Astrocyte of the cerebellum (primary cell): ENCODE measurements at places on chromosomes 6 and 20.

GRCh38 chr6:38284802-38285394, 354.8 kb downstream of the BTBD9 start:
- DNase-seq, result no peak

DNA sequence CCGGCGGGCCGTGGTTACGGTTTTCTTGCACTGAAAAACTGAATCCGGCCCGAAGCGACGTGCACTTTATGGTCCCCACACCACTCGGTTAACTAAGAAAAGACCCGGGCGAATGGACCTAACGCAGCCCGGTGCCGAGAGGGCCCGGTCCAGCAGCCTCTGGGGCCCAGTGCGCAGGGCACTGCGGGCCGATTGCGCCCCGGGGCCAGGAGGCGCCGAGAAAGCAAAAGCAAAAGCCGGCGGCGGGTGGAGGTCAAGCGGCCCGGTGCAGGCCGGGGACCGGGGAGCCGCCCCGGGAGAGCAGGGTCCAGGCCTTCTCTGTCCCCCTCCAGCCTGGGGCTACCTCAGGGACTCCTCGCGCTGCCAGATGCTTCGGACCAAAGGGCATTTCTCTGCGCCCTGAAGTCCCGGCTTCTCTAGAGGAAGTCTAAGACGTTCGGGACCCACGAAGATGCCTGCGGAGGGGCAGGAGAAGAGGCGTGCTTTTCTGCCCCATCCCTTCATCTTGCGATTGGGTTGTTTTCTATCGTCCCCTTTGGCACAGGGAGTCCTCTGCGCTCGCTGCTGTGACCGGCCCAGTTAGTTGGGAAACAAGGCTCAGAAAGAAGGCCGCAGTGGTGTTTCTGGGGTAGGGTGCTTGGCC, 4.4 kb downstream of the FOXF2 start:
- no peak for DNase-seq

- DNase-seq, result no peak
These were observed 45.5 kb downstream of the LRFN2 start for GRCh38 chr6:40541556-40542174.

DNA sequence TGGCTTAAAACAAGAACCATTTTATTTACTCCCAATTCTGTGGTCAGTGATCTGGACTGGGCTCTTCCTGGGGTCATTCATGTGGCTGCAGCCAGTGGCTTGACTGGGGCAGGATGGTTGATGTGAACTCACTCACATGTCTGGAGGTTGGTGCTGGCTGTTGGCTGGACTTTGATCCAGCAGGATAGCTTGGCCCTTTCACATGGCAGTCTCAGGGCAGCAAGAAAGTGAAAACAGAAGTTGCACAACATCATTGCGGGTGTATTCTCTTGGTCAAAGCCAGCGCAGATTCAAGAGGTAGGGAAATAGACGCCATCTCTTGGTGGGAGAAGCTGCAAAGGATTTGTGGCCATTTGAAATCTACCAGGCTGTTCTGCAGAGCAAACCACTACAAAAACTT, 77.2 kb downstream of the MDGA1 start:
- no peak for DNase-seq

GRCh38 chr20:50716518-50716917, 14.9 kb upstream of the PARD6B start:
- no peak for DNase-seq

DNA sequence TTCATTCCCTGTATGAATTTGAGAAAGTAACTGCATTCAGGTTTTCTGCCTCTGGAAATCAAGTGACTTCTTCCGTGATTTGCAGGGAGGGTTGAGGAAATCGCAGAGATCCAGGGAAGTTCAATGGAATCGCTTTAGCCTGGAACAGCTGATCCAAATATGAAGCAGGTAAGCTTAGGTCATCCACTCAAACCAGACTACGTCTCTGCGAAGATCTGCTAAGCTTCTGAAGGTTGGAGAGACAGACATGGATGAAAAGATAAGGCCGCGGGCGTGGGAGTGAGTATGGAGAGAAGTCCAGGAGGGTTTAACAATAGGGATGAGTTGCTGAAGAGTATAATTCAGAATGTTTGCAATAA, 34.2 kb upstream of the BTN3A2 start:
- no peak for DNase-seq

DNA sequence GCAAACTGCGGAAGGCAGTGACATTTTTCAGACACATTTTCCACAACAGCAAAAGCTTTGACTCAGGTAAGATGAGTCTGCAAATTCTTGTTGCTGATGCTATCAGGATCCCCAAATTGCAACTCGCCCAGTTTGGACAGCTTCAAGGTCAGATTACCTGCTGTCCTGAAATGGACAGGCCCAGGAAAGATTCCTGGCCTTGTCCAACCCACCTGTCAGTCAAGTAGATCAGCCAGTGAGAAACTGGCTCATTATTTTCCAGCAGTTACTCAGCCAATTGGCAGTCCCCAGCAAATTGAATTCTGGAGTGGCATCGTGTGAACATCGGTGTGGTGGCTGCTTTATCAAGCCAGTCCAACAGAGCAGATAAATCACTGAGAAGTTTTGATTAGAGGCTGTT, 84.5 kb upstream of the SNAP25 start:
- DNase-seq, result no peak

- DNase-seq, result no peak
These were observed 168.0 kb downstream of the CDK19 start for GRCh38 chr6:110646951-110647910.

DNA sequence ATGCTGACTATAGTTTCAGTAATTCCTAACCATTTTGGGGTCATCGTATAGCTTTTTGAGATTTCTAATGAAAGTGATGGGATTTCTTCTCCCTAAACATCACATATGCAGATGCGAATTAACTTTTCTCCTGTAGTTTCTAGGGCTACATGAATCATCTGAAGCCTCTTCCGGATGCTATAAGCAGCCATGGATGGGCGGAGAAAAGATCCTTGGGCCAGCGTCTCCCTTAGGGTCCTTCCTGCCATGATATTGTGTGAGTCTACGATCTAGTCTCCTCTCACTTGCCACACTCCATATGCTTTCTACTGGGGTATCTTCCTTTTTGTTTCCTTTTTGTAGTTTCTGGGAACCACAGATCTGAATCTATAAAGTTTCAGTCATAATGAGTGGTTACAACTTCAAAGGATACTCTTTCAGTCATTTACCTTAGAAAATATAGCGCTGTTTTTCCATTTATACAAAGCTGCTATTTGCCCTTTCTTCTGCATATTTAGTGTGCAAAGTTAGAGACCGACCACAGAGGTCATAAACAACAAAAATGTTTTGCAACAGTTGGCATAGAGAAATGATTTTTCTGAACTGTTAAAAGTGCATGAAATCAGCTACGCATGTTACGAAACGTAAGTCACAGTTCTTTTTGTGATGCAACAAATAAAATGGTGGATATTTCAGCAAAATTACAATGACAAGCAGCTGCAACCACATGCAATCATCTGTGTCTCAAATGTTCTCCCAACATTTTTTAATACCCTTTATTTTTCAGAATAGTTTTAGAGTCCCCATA, 396.2 kb upstream of the SLC35B3 start:
- DNase-seq, result no peak

- DNase-seq, result no peak
These were observed 384.8 kb downstream of the ADGRB3 start for GRCh38 chr6:69019832-69020231.

- DNase-seq, result no peak
These were observed 74.7 kb downstream of the FAM217A start for GRCh38 chr6:4004249-4004648.

- DNase-seq, result no peak
These were observed 20.8 kb downstream of the LAMA2 start for GRCh38 chr6:128903715-128904114.

GRCh38 chr6:134503585-134504281, 185.8 kb upstream of the SGK1 start:
- DNase-seq, result no peak

DNA sequence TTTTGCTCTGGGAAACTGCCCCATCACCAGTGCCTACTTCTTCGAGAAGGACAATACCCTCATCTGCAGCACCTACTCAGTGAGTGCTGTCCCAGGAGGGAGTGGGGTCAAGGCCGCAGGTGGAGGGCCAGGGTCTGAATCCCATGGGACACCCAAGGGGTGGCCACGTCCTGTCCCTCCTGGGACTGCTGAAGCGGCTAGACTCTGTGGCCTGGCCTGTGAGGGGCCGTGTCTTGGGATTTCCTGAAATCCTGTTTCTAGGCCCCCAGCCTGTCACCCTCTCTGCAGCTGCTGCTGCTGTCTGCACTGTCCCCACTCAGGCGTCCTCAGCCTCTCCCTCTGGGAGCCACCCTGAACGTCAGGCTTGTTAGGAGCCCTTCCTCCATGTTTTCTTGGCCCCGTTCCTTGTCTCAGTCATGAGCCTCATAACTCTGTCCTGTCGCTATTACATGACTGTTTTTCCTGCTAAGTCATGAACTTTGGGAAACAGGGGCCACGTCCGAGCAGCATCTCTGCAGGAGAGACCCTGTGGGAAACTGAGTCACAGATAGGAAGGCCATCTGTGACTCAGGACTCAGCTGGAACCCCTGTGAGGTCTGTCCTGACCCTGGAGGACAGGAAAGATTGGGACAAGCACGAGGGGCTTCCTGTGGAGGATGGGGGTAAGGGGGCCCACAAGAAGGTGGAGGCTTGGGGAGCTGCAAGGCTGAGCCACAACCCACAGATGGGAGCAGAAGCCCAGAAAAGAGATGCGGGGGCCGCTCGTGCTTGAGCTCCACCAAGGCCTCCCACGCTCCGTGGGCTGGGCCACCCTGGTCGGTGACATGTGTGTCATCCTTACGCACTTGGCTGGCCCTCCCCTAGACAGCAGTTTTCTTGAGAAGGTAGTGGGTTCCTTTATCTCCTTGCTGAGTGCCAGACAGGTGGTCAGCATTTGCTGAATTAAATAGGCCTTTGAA, 49.9 kb downstream of the EFCAB8 start:
- no peak for DNase-seq

DNA sequence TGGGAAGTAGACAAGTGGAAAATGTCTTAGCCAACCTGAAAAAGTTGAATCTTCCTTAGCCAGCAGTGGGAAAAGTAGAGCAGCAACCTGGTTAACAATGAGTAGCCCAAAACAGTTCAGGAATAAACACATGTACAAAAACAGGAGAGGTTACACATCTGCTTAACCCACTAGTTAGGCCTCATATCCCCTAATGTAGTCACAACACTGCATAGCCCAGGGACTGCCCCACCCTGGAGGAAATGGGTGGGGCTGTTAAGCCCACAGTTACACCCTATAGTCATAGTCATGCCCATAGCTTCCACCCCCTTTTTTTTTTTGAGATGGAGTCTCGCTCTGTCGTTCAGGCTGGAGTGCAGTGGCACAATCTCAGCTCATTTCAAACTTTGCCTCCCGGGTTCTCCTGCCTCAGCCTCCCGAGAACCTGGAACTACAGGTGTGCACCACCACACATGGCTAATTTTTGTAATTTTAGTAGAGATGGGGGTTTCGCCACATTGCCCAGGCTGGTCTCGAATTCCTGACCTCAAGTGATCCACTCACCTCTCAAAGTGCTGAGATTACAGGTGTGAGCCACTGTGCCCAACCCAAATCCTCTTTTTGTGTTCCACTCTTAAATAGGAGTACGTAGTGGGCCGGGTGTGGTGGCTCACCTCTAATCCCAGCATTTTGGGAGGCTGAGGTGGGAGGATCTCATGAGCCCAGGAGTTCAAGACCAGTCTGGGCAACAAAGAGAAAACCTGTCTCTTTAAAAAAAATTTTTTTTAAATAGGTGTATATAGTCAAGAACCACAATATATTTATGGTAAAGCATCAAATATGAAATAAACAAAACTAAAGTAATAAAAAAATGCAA, 24.5 kb downstream of the ILRUN start:
- DNase-seq, result no peak

GRCh38 chr6:43733471-43734293, 36.3 kb upstream of the VEGFA start:
- DNase-seq, result no peak

DNA sequence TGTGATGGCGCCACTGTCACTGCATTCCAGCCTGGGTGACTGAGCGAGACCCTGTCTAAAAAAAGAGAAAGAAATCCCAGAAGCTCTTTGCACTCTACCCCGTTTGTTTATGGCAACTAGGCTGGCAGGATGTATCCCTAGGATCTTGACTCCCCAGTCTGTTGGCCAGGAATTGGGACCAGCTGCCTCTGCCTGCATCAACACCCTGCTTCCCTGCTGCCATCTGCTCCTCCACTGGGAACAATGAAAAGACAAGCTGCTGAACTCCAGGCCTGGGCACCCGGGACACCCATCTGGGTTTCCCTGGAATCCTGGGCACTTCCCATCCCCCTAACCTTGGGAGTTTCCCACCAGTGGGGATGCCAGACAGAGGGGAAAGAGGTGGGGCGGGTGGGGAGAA, 64.9 kb downstream of the CPNE5 start:
- no peak for DNase-seq

DNA sequence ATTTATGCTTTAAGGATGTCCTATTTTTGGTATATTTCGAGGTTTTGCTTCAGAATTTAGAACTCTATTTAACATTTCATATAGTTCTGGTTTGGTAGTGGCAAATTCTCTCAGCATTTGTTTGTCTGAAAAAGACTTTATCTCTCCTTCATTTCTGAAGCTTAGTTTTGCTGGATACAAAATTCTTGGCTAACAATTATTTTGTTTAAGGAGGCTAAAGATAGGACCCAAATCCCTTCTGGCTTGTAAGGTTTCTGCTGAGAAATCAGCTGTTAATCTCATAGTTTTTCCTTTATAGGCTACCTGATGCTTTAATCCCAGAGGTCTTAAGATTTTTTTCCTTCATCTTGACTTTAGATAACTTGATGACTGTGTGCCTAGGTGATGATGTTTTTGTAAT, 162.7 kb upstream of the B3GAT2 start:
- DNase-seq, result no peak

GRCh38 chr6:117711369-117711768, 36.1 kb downstream of the NUS1 start:
- no peak for DNase-seq

DNA sequence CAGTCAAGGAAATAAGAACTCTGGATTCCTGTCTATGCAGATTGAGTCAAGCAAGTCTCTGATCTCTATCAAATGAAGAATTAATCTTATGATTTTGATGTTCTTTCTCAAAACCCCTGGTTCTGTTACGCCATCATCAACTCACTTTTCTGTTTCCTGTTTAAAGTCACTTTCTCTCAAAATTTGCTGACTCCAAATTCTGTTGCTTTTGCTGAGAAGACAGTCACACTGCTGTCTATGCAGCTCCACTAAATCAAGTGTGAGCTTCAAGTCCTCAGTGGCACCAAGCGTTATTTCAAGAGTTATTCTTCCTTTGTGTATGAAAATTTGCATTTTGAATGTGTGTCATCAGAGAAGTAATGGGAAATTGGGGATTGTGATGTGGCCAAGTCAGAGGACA, 663.3 kb downstream of the KIF16B start:
- DNase-seq, result no peak

DNA sequence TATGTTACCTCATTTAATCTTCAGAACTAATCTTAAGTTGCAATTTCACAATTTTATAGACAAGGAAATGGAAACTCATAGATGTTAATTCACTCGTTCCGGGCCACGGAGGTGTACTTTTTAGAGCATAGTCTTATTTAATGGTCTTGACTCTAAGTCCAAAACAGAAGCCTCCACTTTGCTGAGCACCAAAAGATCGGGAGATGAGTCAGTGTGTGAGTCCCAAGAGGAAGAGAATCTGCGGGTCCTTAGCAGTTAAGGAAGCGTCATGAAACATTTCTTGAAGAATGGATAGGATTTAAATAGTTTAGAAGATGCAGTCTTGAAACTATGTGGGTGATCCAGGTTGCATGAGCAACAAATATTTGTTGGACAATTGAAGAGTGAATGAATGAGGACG, 231.8 kb upstream of the QKI start:
- DNase-seq, result no peak

GRCh38 chr6:30726506-30727413, 6.6 kb downstream of the TUBB start:
- no peak for DNase-seq

- DNase-seq, result no peak
These were observed 122.8 kb upstream of the COL21A1 start for GRCh38 chr6:56370127-56370540.

- DNase-seq, result peak; percentile 60
These were observed 39.7 kb downstream of the KCNS1 start for GRCh38 chr20:45061244-45061643.
